CD4-positive, CD25-positive, alpha-beta regulatory T cell (primary cell): ENCODE measurements at places on chromosomes 3 and 15. TPM values are rescaled to one million over a fixed set of nuclear protein-coding genes. Genes with fewer than 3 reads are reported as not detected.

GRCh38 chr3:31495971-31496665 lies 36.6 kb upstream of the STT3B start:
- DNase-seq: no peak

The PIERCE2 gene
- not detected for total RNA-seq

The ALPK3 gene
- 0.22 TPM for total RNA-seq

The C3orf85 gene
- total RNA-seq: not detected

The KCNMB2 gene
- not detected for total RNA-seq

GRCh38 chr3:30646181-30646876 lies 39.9 kb downstream of the TGFBR2 start:
- no peak for DNase-seq

GRCh38 chr15:82080774-82081173 lies 35.0 kb upstream of the MEX3B start:
- no peak for DNase-seq
